NCI-H1092 (cell line): ENCODE measurements at places on chromosomes 1 and 21.

DNA sequence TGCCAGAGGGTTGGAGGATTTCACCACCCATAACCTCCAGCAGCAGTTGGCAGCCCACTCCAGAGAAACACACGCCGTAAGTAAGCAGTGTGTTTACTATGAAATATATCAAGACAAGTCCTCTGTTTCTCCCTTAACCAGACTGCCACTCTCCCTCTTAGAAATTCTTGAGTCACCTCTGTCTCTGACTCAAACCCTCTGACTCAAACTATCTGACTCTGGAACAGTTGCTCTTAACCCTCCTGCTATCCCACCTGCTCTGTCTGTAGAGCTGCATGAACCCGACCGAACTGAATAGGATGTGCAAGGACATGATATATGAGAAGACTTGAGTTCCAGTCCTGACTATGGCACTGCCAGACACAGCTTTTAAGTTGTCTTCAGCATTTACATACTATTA lies 14.1 kb downstream of the INPP5B start:
- no peak for DNase-seq

DNA sequence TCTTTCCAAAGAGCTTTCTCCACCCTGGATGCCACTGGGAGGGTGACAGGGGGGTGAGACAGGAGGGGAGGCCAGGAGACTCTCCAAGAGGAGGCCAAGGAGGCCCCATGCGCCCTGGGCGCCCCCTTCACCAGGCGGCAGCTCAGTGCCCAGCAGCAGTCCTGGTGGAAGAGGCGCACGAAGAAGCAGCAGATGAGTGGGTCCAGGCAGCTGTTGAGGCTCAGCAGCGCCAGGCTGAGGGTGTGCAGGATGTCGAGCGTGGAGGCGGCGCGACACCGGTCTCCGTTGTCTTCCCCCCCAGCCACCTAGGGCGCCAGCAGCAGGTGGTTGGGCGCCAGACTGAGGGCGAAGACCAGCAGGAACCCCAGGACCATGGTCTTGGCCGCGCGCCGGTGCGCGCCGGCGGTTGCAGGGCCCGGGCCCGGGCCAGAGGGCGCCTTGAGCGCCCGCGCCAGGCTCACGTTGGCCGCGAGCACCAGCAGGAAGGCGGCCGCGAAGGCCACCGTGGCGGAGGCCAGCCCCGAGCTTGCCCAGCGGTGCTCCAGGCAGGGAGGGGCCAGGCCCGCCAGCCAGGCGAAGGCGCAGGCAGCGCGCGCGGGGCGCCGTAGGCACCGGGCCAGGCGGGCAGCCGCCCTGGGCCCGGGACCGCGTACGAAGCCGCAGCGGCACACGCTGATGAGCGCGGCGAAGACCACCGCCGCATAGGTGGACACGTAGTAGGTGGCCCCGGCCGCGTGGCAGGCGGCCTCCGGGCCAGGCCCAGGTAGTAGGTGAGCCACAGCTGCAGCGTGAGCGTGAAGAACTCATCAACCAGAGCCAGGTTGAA lies 8.6 kb downstream of the TMEM35B start:
- DNase-seq = no peak

DNA sequence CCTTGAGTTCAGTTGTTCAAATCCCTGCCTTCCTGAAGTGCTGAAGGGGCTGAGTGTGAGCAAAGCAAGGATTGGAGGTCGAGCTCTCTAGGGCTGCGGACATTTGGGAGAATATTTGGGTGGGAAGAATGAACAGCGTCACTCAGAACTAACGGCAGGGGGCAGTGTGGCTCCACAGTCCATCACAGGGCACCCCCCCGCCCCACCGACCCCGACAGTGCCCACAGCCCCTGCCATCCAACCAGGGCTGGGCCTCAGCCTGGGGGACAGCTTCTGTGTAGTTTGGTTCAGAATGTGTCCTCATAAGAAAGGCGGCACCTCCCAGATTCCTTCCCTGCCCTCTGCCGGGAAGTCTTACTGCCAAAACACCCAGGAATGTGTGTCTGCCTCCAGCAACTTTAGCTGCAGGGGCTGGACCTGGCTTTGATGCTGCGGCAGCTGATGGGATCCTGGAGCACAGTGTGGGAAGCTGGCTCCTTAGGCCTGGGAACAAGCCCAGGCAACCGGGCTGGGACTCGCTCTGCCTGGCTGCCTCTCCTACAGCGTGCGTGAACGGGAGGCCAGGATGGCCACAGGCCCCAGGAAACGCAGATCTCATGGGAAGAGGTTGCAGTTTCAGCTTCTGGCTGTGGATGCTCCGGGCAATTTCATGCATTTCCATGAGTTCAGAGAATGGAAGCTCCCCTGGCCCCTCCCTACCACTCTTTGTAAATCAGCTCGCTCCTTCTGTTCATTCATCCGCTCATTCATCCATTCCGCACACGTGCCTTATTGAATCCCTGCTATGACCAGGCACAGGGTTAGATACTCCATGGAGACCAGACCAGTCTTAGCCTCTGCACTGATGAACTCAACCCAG lies 104.9 kb upstream of the TMPRSS2 start:
- DNase-seq = peak; percentile 24

DNA sequence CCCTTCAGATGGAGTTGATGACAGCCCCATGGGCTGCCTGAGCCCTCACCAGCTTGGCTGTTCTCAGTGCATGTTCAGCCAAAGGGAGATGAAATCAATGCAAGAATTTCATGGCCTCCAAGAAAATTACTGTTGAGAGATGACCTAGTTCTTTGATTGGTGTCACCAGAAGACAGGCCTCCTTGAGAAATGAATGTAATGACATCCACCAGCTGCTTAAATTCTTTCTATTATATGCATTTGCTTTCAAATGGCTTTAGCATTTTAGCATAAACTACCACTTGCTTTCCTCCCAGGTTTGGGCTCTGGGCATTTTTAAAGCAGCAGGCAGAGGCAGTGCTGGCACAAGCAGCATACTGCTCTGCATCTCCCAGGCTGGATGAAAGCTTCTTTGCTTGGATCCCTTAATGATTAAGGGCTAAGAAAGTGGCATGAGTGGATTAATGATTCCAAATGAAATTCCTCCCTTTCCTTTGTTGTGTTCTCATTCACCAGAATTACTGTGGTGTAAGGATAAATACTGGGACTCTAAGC lies 278.4 kb downstream of the ZNF326 start:
- DNase-seq = no peak

- no peak for DNase-seq
Observed at GRCh38 chr1:240338837-240339236, 247.2 kb downstream of the FMN2 start.

DNA sequence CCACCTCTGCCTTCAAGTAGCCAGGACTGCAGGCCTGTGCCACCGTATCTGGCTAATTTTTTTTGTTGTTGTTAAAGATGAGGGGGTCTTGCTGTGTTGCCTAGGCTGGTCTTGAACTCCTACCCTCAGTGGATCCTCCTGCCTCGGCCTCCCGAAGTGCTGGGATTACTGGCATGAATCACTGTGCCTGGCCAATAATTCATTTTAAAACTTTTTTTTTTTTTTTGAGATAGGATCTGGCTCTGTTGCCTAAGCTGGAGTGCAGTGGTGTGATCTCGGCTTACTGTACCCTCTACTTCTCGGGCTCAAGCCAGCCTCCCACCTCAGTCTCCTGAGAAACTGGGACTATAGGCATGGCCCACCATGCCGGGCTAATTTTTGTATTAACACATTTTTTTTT lies 3.5 kb downstream of the CDC73 start:
- no peak for DNase-seq
